ENCODE measurements at places on chromosomes 4 and X. TPM values are rescaled to one million over a fixed set of nuclear protein-coding genes. Genes with fewer than 3 reads are reported as not detected.

SPIN3 gene
- total RNA-seq = 10.3 TPM

ART3 gene
- not detected for total RNA-seq

PDZD4 gene
- 0.33 TPM for total RNA-seq

MUC7 gene
- not detected for total RNA-seq

XAGE2 gene
- total RNA-seq = not detected

FRG1 gene
- 10.5 TPM for total RNA-seq

PDLIM3 gene
- total RNA-seq = 62.4 TPM

TMEM255A gene
- 0.07 TPM for total RNA-seq

ATP2B3 gene
- total RNA-seq = 0.20 TPM

ARHGAP24 gene
- total RNA-seq = 36.0 TPM

GC gene
- total RNA-seq = not detected

ATP6AP1 gene
- total RNA-seq = 172 TPM

SMAD1 gene
- total RNA-seq = 7.9 TPM
